ENCODE measurements at places on chromosomes 13 and 19.
A peak's percentile ranks its signal among the peaks of the same experiment; 100 is the strongest.

GRCh38 chr19:51031880-51032225 lies 2.9 kb downstream of the KLK12 start:
- DNase-seq: no peak

DNA sequence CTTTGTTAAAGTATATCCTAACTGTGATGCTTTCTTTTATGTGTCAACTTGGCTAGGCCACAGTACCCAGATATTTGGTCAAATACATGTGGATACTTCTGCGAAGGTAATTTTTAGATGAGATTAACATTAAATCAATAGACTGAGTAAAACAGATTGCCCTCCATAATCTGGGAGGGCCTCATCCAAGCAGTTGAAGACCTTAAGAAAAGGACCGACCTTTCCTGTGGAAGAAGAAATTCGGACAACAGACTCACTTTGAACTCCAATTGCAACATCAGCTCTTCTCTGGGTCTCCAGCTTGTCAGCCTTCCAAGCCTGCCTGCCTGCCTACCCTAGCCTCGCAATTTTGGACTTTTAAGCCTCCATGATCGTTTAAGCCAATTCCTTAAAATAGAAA lies 57.9 kb upstream of the DOCK9 start:
- no peak for DNase-seq

DNA sequence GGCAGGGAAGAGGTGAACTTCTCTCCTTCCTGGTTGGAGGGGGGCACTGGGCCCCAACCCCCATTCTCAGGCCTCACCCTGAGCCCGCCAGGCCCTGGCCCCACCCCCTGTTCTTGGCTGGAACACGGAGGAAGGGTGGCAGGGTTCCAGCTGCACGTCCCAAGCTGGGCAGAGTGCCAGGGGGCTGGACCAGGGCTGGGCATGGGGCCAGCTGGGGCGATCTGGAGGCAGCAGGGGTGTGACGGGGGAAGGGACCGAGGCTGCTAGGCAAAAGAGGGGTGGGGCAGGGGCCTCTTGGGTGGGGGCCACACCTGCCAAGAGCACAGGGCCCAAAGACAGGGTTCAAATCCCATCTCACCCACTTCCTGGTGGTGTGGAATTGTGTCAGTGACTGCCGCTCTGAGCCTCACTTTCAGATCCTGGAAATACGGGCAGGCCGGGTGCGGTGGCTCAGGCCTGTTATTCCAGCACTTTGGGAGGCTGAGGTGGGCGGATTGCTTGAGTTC lies 2.2 kb downstream of the HIF3A start:
- peak; percentile 94 for DNase-seq

DNA sequence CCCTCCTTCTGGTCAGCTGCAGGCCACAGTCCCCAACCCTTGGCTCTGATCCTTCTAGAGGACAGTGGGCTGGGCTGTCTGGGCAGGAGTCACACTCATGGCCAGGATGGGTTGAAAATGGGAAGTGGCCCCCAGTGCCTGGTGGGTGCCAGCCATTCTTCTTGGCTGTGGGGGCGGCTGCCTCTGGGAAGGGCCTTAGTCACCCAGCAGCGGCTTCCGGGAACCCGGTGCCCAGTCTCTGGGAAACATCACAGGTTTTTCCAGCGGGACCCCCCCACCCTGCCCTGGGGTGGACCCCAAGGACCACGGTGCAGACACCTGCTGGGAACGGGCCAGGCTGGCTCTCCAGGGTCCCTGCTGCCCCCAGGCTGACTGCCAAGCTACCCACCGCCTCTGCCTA lies 27.3 kb upstream of the SLC7A10 start:
- no peak for DNase-seq

DNA sequence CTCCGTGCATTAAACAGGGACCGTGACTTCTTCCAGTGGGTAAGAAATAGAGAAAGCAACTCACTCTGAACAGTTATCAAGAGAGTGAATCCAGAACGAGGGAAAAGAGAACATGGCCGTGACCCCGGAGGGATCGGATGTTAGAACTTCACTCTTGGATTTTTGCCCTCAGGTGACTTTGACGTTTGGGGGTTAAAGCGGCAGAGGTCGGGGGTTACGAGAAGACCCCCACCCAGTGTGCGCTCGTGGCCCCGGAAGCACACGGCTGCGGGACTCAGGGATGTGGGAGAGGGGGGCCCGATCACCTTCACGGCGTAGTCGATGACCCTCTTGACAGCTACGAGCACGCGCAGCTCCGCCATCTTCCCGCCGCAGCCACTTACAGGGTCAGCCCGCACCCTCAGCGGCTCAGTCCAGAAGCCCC lies at the start of gene ETFB:
TSS of gene ETFB (minus strand) at position 424 of the 424 bp plus-strand sequence. CDS start at position 362, 62 bp downstream.
- DNase-seq: no peak

GRCh38 chr19:2242092-2242537 lies 5.5 kb downstream of the SF3A2 start:
- DNase-seq: peak; percentile 88

- DNase-seq: no peak
Observed at GRCh38 chr13:86760620-86761019, 910.6 kb upstream of the SLITRK5 start.

GRCh38 chr13:96027496-96027895 lies 25.7 kb downstream of the UGGT2 start:
- no peak for DNase-seq

- no peak for DNase-seq
Observed at GRCh38 chr19:6247007-6247288, 32.8 kb downstream of the MLLT1 start.

GRCh38 chr19:6822311-6822670 lies 49.8 kb downstream of the VAV1 start:
- no peak for DNase-seq

- DNase-seq: no peak
Observed at GRCh38 chr13:98890186-98890585, 87.7 kb downstream of the DOCK9 start.

- no peak for DNase-seq
Observed at GRCh38 chr13:50386541-50387050, 371.4 kb downstream of the KCNRG start.

Measured in Peyer's patch (tissue), 4 donors.